Inflammatory macrophage treated with lipopolysaccharide for 4 hours (primary cell): ENCODE measurements at places on chromosomes 13 and 19.
A peak's percentile ranks its signal among the peaks of the same experiment; 100 is the strongest.

- peak; percentile 97 for DNase-seq
Observed at GRCh38 chr13:48783181-48783630, 129.5 kb downstream of the CYSLTR2 start.

DNA sequence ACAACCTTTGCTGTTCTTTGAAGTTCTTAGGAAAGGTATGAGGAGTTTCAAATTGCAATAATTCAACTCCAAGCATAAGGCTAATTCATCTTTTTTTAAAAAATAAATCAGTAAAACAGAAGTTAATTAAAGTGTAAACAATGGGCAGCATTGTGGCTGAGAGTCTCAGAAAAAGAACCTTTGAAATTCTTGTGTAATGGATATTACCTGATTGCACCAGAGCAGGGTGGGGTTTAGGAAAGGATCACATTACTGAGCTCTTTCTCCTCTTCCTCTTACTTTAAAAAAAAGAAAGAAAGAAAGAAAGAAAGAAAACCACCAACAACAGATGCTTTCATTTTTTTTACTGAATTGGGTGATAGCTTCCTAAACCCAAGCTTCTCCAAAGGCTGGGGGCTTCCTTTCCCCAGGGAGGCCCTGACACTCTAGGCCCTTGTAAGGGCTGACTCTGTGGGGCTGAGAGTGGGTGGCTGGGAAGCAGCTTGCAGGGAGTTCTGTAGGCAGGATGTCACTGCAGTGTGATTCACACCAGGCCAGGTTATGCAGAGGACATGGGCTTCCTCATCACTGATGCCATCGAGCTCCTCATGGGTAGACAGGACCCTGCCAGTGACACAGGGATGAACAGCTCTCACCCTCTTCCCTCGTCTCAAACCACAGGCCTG is 564.5 kb downstream of the FGF9 start:
- peak; percentile 10 for DNase-seq

- DNase-seq, result peak; percentile 17
Observed at GRCh38 chr19:17337675-17338432, 501 bp downstream of the GTPBP3 start.

- no peak for DNase-seq
Observed at GRCh38 chr13:26618726-26619125, 61.2 kb downstream of the WASF3 start.

DNA sequence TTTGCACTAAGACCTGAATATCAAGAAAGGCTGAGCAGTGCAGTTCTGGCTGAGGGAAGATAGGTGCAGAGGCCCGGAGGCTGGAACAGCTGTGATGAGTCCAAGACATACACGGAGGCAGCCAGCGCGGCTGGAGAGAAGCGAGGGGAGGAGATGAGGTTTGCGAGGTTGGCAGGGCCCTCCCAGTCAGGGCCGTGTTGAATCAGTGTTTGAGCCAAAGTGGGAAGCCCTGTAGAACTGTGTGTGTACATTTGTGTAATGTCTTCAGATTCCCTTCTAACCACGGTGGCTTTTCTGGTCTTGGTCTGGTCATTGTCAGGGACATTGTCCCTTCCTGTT is 34.9 kb downstream of the PAK4 start:
- no peak for DNase-seq

GRCh38 chr19:33998302-33998701 is 174.0 kb upstream of the LSM14A start:
- DNase-seq, result no peak

- DNase-seq, result no peak
Observed at GRCh38 chr13:97000295-97000925, 6.1 kb upstream of the OXGR1 start.
